Activated CD4-positive, alpha-beta T cell treated with anti-CD3 and anti-CD28 coated beads, Interleukin-2, amount 10 ng/mL, durations not matched to agents 24 days and 14 days (primary cell): ENCODE measurements at places on chromosomes 1 and 21.

GRCh38 chr21:40717028-40717427, 129.9 kb downstream of the DSCAM start:
- DNase-seq, result no peak

- no peak for DNase-seq
Observed at GRCh38 chr21:41016472-41016871, 151.5 kb upstream of the BACE2 start.

GRCh38 chr1:157141212-157141855, 3.1 kb upstream of the ETV3 start:
- no peak for DNase-seq

GRCh38 chr1:32208891-32209328, at the start of gene DCDC2B:
Gene DCDC2B (plus strand): TSS chr1:32209089. CDS start chr1:32209094, 5 bp downstream.
- DNase-seq, result no peak

- DNase-seq, result no peak
Observed at GRCh38 chr1:196361112-196361714, 247.0 kb downstream of the KCNT2 start.

DNA sequence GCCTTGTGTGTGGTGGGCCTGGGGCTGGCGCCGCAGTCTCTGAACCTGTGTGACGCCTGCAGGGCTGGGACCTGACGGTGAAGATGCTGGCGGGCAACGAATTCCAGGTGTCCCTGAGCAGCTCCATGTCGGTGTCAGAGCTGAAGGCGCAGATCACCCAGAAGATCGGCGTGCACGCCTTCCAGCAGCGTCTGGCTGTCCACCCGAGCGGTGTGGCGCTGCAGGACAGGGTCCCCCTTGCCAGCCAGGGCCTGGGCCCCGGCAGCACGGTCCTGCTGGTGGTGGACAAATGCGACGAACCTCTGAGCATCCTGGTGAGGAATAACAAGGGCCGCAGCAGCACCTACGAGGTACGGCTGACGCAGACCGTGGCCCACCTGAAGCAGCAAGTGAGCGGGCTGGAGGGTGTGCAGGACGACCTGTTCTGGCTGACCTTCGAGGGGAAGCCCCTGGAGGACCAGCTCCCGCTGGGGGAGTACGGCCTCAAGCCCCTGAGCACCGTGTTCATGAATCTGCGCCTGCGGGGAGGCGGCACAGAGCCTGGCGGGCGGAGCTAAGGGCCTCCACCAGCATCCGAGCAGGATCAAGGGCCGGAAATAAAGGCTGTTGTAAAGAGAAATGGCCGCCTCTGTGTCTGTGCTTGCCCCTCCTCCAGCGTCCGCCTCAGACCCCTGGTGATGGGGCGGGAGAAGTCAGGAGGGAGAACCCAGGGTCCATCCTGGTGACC, 788 bp downstream of the ISG15 start:
- peak; percentile 76 for DNase-seq

DNA sequence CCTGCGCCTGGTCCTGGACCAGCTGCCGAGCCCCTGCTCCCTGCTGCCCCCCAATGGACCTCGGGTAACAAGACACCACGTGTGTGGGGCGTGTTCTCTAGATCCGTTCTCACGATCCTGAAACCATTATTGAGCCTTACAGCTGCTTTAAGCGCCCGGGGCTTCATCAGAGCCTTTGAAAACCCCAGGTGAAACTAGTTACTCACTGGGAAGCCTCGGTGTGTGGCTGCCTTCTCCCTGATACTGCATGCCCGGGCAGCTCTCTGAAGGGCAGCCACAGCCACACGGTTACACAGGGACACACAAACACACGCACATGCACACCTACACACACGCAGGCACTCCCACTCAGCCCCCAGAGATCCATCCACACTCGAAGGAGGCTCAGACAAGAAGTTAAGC, 5.3 kb downstream of the HES2 start:
- DNase-seq, result peak; percentile 81

- peak; percentile 71 for DNase-seq
Observed at GRCh38 chr1:197399755-197400521, 131.9 kb downstream of the CRB1 start.

GRCh38 chr1:77583483-77583882, 99.0 kb downstream of the ZZZ3 start:
- DNase-seq, result no peak

DNA sequence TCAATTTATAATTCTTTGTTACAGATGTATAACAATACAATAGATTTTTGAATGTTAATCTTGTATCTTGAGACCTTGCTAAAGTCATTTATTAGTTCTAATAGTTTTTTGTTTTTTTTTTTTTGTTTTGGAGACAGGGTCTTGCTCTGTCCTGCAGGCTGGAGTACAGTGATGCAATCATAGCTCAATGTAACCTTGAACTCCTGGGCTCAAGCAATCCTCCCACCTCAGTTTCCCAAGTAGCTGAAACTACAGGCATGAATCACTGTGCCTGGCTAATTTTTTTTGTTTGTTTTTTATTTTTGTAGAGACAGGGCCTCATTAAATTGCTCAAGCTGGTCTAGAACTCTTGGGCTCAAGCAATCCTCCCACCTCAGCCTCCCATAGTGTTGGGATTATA, 26.2 kb upstream of the DIPK1A start:
- no peak for DNase-seq
